Fibroblast of skin of right quadriceps (primary cell): ENCODE measurements at places on chromosomes 3 and 15.
A peak's percentile ranks its signal among the peaks of the same experiment; 100 is the strongest.

DNA sequence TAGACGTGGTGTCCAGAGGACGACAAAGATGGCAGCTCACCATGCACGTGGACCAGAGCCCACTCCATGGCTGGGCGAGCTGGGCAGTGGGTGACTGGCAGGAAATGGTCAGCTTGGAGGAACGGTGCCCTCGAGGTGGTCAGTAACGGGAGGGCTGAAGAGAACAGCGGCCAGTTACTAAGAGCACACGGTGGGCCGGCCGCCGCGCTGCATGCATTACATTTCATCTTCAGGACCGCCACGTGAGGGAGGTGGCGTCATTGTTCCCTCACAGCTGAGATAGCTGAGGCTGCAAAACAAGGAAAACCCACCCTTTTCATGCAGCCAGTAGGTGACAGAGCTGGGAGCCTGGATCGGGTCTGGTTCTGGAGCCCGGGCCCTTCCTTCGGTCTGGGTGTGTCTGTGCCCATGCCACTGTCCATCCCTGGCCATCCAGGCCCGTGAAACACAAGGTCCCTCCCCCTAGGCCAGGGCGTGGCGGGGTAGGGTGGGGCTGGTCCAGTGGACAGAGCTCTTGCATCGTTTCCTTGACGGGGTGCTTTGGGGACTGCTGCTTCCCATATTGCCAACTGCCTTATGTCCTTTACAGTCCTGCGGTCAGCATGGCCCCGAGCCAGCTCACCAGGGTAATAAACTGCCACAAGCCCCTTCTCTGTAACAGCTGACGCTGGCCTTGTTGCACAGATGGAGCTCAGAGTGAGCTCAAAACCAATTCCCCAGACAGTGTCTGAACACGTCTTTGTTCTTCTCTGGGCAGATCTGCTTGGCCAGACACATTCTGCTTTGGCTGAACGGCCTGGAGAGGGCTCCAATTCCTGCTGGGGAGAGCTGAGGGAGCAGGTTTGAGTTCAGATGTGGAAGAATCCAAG, 51.8 kb downstream of the RGMA start:
- DNase-seq: peak; percentile 59

- peak; percentile 63 for DNase-seq
These were observed 2.5 kb upstream of the INAFM2 start for GRCh38 chr15:40320931-40321371.

DNA sequence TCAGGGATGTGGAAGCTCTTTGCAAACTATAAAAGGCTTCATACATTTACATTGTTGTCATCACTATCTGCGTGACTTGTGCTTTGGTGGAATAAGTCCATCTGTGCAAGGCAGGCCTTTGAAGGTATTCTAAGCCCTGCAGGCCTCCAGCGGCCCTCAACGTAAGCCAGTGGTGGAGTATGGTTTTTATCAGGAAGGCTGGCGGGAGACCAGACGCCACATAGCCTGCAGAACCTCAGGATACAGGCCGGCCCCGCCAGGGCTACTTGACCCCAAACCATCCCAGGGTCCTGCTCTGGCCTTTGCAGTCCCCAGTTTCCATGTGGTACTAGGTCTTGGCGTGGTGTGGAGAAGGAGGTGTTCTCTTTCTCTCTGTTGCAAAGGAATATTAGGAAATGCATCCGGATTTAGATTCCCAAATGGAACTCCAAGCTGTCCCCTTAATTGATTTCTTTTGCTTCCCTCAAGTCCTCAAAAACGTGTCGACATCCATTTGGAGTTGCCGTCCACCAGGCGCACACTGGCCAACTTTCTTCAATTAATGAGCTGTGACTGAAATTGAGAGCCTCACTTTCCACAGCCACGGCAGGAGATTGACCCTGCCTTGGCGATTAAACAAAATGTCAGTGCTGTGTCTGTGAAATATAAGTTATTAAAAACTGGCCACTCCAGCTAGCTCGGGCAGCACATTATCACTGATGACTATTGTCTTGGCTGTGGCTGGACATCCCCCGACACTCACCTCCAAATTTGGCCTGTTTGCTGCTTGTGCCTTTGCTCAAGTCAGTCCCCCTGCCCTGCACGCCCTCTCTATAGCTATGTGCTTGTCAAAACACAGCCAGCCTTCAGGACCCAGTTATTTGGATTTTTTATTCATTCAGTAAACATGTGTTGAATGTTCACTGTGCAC, 239.8 kb upstream of the TLE3 start:
- no peak for DNase-seq

- DNase-seq: no peak
These were observed 14.2 kb upstream of the SUCNR1 start for GRCh38 chr3:151859233-151859673.

GRCh38 chr3:160661660-160662059, 15.3 kb upstream of the ARL14 start:
- no peak for DNase-seq

- peak; percentile 44 for DNase-seq
These were observed 656 bp downstream of the CD47 start for GRCh38 chr3:108090049-108090700.

GRCh38 chr15:65870889-65871533, 1.7 kb downstream of the RAB11A start:
- DNase-seq: peak; percentile 42

DNA sequence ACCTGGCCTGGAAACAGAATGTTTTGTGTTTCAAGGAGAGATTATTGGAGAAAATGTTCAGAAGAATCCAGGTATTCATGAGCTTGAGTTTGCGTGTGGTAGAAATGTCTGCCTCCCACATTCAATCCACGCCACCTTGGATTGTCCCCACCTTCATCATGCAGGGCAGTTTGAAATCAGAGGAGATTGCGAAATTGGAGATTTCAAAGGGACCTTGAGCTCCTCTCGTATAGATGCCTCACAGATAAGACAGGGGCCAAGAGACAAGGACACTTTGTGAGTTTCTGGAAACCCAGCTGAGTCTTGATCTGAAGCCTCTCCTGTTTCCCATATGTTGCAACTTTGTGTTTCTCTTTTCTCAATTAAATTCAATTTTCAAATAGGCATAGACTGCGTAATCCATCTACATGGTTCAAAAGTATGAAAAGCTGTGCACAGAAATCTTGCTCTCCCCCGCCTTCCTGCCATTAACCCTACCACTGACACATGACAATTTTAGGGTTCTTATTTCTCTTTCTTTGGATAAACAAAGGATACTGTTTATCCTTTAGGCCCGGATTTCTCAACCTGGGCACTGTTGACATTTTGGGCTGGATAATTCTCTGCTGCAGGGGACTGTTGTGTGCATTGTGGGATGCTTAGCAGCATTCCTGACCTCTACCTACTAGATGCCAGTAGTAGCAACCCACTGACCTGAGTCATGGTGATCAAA, 53.8 kb downstream of the CMTM8 start:
- DNase-seq: no peak

- DNase-seq: no peak
These were observed 20.4 kb downstream of the BMF start for GRCh38 chr15:40087991-40088928.

- no peak for DNase-seq
These were observed 463.7 kb upstream of the ARHGEF26 start for GRCh38 chr3:153657461-153657860.

DNA sequence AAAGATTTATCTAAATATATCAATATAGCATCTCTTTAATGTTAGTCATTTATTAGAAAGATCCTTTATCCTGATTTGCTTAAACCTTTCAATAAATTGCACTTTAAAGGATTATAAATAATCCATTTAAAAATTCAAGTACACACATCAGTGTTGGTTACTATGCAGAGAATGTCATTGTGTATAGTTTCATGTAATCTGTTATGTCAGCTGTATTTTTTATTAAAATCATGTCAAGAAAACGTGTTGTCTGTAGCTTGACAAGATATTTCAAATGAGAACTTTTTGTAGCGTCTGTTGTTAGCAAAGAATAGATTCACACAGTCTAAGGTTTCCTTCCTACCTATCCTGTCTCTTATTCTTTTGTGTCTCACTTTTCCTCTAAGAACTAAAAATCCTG, 7.8 kb downstream of the PDHB start:
- DNase-seq: no peak

- DNase-seq: no peak
These were observed 3.3 kb upstream of the TMEM45A start for GRCh38 chr3:100489118-100489517.

- no peak for DNase-seq
These were observed 3.1 kb downstream of the CIAO2A start for GRCh38 chr15:64090527-64090926.

DNA sequence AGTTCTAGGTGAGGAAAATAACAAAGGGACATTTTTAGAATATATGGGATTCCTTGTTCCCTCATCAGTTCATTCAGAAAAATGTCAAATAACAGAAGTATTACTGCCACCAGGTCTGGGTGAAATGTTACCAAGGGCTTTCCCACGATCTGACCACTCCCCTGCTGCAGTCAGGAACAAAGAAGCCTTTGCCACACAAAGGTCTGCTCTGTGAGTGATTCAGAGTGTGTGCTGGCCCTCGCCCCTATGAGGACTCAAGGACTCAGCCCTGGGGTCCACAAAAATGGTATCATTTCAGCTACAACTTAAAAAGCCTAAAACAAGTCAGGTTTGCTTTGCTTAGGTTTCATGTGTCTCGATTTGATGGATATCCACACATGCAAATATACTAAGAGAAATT, 5.0 kb downstream of the MKRN3 start:
- no peak for DNase-seq

GRCh38 chr3:64518496-64518895, 169.3 kb downstream of the ADAMTS9 start:
- no peak for DNase-seq

- DNase-seq: peak; percentile 61
These were observed 124.6 kb upstream of the GBE1 start for GRCh38 chr3:81886081-81886480.

- DNase-seq: no peak
These were observed 2.9 kb downstream of the CADM2 start for GRCh38 chr3:84961521-84962255.

DNA sequence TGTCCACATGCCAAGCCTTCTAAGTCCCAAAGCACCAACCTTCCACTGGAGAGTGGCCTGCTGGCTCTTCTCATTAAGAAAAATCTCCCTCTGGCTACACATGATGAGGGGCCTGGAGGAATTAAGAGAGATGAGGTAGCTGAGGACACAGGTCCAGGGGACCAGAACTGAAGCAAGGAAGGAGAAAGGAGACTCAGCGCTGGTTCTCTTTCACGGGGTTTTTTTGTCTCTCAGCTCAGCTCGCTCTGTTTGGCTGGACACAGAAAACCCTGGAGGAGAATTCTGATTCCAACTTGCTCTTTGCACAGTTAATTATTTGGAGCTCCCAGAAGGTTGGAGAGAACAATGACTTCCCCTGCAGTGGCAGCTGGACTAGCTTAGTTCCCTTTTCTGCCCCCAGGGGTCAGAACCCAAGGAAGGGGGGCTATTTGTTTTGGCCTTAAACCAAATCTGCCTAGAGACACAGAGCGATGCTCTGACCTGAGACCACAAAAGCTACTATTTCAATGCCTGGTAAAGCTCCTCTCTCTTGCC, 507.6 kb downstream of the FHIT start:
- no peak for DNase-seq

GRCh38 chr3:134239538-134239937, 11.1 kb downstream of the RYK start:
- no peak for DNase-seq

- DNase-seq: no peak
These were observed 14.4 kb upstream of the ACAN start for GRCh38 chr15:88788816-88789215.

GRCh38 chr15:78280319-78281072, 16.1 kb downstream of the DNAJA4 start:
- peak; percentile 39 for DNase-seq

- DNase-seq: peak; percentile 72
These were observed 219.9 kb upstream of the PROK2 start for GRCh38 chr3:72004749-72005292.

DNA sequence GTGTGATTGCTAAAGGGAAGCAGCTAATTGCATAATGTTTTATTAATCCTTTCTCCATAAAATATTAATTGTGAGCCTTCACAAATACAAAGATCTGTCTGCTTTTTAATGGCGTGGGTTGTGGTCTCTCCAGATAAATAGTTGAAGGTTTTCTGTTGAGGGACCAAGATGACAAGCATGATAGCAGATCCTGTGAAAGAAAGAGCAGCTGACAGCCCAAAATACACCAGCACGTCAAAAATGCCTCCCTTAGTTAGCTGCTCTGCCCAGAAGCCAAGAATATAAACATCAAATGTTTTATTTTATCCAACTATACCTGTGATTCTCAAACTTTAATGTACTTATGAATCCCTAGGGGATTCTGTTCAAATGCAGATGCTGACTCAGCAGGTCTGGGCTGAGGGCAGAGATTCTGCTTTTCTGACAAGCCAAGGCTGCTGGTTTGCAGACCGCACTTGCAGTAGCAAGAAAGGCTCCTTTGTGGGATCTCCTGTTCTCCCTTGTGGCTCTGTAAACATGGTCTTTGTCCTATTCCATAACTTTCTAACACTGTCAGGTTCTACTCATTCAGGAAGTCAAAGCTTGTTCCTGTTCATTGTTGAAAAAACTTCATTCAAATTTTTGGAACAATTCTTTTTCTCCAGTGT, 119.1 kb upstream of the SLC25A36 start:
- no peak for DNase-seq

GRCh38 chr15:28930476-28931291, 44.9 kb downstream of the APBA2 start:
- DNase-seq: no peak

DNA sequence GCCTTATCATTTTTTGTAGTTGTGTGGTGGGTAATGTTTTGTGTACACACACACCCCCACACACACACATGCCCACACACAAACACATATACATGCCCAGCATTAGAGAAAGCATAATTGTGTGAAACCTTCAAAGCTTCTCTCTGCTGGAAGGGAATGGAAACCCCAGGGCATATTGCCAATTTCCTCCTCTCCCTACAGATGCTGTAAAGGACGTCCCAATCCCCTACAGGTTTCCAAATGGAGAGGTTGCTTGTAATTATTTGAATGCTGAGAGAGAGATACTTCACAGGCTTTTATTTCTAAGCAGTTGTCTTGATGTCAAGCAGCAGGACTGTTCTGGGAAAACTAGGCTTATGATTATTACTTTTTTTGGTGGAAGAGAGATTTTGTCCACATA, 23.0 kb upstream of the CCK start:
- no peak for DNase-seq

- DNase-seq: no peak
These were observed 56.8 kb downstream of the NOX5 start for GRCh38 chr15:69071260-69071659.

GRCh38 chr3:180828001-180828720, 84.3 kb upstream of the FXR1 start:
- DNase-seq: no peak
